ENCODE measurements at places on chromosomes 5 and 9.

- no peak for DNase-seq
Observed at GRCh38 chr9:4415281-4415680, 75.0 kb upstream of the SLC1A1 start.

- DNase-seq: no peak
Observed at GRCh38 chr5:5270958-5271785, 131.0 kb downstream of the ADAMTS16 start.

- DNase-seq: no peak
Observed at GRCh38 chr9:33988219-33988890, 60.3 kb downstream of the UBAP2 start.

- DNase-seq: no peak
Observed at GRCh38 chr5:15889001-15889400, 290.6 kb downstream of the MARCHF11 start.

DNA sequence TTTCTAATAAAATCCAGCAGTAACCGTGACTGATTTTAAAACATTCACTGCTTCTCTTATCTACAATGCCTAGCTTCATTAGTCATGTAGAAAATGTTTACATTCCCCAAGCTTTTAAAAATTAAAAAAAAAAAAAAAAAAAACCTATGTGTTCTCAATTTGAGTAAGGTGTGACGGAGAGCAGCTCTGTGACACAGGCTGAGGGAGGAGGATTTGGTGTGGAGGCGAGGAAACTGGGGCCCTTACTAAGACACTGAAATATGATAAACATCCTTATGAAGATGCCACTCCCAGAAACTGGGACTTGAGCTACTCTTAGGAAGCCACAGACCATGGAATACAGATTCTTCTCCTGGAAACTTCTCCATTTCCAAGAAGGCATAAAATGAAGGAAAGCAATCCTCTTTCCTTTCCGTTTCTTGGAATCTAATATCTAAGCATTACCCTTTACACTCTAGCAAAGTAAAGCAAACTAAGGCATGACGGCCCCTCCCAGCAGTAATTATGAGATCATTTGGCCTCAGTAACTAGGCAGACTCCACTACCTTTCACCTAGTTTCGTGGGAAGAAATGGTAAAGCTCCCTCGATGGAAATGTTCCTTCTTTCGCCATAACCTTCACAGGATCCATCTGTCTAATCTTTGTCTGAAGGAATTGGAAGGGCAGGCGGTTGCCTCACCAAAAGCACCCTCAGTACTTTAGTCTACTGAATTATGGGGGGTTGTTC, 23.5 kb downstream of the GRAMD2B start:
- no peak for DNase-seq

DNA sequence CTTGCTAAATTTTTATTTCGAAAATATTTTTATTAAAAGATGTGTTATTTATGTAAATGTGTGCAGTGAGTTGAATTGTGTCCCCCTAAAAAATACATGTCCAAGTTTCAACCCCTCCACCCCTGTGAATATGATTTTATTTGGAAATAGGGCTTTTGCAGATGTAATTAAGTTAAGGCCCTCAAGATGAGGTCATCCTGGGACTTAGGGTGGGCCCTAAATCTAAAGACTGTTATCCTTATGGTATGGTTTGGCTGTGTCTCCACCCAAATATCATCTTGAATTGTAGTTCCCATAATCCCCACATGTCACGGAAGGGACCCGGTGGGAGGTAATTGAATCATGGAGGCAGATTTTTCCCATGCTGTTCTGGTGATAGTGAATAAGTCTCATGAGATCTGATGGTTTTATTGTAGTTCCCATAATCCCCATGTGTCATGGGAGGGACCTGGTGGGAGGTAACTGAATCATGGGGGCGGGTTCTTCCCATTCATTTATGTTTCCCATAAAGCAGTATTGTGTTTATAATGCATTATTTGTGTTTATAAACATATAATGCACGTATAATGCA, 1.5 kb upstream of the TMED7 start:
- no peak for DNase-seq
